ENCODE measurements at places on chromosomes 6 and 20.
A peak's percentile ranks its signal among the peaks of the same experiment; 100 is the strongest.

DNA sequence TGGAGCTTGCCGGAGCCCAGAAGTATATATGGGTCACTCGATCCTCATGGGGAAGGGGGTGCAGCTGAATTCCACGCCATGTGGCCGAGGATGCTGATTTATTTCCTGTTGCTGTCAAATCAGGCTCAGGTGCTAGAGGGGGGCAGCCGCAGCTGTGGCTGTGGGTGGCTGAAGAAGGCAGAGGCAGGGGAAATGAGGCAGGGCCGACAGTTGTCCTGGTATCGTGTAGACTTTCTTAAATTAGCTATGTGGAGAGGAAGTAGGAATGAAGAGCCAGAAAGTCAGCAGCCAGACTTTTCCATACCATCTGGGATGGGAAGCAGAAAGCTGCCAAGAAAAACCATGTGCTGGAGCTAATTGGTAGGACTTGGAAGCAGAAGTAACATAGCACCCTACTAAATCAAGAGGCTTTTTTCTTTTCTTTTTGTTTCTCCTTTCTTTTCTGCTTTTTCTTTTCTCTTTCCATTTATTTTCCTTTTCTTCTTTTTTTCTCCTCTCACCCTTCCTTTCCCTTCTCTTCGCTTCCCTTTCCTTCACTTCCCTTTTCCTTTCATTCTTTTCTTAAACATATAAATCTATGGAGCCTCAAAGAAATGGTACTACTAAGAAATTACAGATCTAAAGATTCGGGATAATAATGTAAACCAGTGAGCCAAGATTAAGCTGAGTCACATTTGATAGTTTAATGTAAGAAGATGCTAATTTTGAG is 90.6 kb upstream of the CD83 start:
- H3K4me1 ChIP-seq, result no peaks in the 10 kb centered on the region
- no peak overlapping the region for H3K4me3 ChIP-seq
- no peak overlapping the region for H3K27ac ChIP-seq
- DNase-seq, result no peak

DNA sequence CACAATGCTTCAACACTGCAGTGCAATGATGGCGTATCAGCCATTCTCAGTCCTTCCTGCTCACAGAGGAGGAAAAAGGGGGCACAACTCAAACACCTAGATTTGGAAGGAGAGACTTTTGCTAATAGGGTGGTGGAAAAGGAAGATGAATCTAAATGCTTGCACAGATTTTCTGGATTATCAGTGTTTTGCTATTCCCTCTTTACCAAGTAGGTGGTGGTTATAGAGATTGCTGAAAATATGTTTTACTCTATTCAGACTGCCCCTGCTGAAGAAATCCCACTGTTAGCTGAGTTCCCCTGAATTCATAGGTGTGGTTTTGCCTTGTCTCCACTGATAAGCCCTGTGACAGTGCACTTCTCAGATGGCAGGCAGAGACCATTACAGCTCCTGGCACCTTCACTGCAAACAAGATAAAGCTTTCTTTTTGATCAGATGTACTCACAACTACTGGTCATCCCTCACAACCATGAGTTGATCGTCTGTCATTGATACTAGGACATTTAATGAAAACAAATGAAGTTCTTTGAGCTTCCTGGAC is 311.4 kb downstream of the KIF16B start:
- no peak for DNase-seq
- H3K27me3 ChIP-seq, result no peaks in the 10 kb centered on the region
- H3K4me3 ChIP-seq, result no peak overlapping the region
- H3K4me1 ChIP-seq, result no peaks in the 10 kb centered on the region
- H3K36me3 ChIP-seq, result no peaks in the 10 kb centered on the region
- no peak overlapping the region for H3K27ac ChIP-seq

DNA sequence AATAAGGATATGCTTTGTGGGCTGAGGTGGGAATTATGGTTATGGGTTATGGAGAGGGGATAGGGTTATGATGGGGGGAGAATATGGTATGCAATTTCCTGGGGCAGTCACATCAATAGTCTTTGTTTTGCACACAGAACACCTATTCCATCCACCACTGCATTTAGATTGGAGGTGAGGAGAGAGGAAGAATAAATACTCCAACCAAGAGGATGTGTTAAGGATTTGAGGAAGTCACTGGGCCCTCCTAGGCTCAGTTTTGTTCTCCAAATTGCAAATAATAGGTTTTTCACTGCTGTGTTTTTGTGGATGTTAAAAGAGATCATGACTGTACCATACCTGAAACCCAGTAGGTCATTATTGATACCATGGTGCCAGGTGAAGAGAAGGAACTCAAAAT is 29.5 kb upstream of the SIRPG start:
- no peaks in the 10 kb centered on the region for H3K36me3 ChIP-seq
- DNase-seq, result peak; percentile 55
- H3K27me3 ChIP-seq, result peaks cover 23% of the 10 kb centered on the region
- H3K27ac ChIP-seq, result no peak overlapping the region
- no peak overlapping the region for H3K4me3 ChIP-seq
- no peaks in the 10 kb centered on the region for H3K4me1 ChIP-seq

DNA sequence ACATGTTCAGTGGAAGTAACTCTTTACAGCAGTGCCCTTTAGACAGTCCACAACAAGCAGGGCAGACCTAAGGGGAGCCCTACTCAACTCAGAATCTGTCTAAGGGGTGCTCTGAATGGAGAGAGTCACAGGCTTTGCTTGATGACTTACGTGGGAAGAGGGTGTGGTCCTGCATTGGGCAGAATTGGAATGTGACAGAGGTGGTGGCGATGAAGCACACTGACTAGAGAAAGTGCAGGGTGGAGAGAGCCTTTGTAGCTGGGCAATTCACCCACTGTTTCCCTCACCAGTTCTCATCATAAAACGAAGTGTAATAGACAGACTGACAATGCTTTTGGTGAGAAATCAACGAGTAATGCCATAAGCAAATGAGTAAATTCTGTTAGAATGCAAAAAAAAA is 11.2 kb downstream of the TP53INP2 start:
- H3K36me3 ChIP-seq, result peaks cover 51% of the 10 kb centered on the region
- H3K4me3 ChIP-seq, result no peak overlapping the region
- H3K27me3 ChIP-seq, result no peaks in the 10 kb centered on the region
- no peak overlapping the region for H3K27ac ChIP-seq
- no peak for DNase-seq
- H3K4me1 ChIP-seq, result peaks cover 16% of the 10 kb centered on the region

DNA sequence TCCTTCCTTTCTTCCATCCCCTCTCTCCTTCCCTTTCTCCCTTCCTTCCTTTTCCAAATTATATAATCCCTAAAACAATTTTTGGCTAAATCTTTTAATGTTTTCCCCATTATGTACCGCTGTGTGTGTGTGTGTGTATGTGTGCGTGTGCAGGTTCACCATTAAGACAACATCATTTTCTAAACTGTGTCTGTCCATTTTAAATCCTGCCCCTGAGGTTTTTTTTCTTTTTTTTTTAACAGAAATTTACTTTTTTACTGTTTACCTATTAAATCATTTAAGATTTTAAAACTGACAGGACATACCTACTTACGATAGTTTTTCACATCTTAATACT is 366.3 kb upstream of the EPHA7 start:
- H3K27ac ChIP-seq, result peak overlapping the region; percentile 45
- H3K4me1 ChIP-seq, result peaks cover 26% of the 10 kb centered on the region
- H3K4me3 ChIP-seq, result peak overlapping the region; percentile 38
- DNase-seq, result no peak
- no peaks in the 10 kb centered on the region for H3K27me3 ChIP-seq
- H3K36me3 ChIP-seq, result no peaks in the 10 kb centered on the region

DNA sequence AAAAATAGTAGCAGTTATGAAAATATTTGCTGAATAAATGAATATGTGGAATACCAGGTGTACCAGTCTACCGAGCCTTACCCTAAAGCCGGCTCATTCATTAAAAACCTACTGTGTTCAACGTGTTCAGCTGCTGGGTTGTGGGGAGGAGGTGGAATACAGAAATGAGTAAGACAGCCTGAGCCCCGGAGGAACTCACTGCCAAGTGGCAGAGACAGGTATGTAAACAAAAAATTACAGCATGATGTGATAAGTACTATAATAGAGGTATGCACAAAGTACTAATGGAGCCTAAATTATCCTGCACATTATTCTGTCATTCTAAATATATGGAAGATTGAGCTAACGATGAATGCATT is 6.8 kb upstream of the ADTRP start:
- H3K4me3 ChIP-seq, result no peak overlapping the region
- H3K4me1 ChIP-seq, result no peaks in the 10 kb centered on the region
- no peaks in the 10 kb centered on the region for H3K27me3 ChIP-seq
- H3K36me3 ChIP-seq, result no peaks in the 10 kb centered on the region
- no peak overlapping the region for H3K27ac ChIP-seq

- no peak for DNase-seq
- H3K4me1 ChIP-seq, result no peaks in the 10 kb centered on the region
- H3K4me3 ChIP-seq, result no peak overlapping the region
- no peak overlapping the region for H3K27ac ChIP-seq
These were observed 116.3 kb upstream of the AFDN start for GRCh38 chr6:167710363-167710920.

GRCh38 chr6:11237428-11237827 is 5.0 kb upstream of the NEDD9 start:
- no peaks in the 10 kb centered on the region for H3K27me3 ChIP-seq
- no peak overlapping the region for H3K4me3 ChIP-seq
- no peak for DNase-seq
- H3K4me1 ChIP-seq, result peaks cover 20% of the 10 kb centered on the region

GRCh38 chr20:40743141-40743775 is 54.2 kb upstream of the MAFB start:
- DNase-seq, result no peak
- no peak overlapping the region for H3K27ac ChIP-seq
- peaks cover 53% of the 10 kb centered on the region for H3K27me3 ChIP-seq
- no peaks in the 10 kb centered on the region for H3K4me1 ChIP-seq
- no peak overlapping the region for H3K4me3 ChIP-seq
- H3K36me3 ChIP-seq, result no peaks in the 10 kb centered on the region

DNA sequence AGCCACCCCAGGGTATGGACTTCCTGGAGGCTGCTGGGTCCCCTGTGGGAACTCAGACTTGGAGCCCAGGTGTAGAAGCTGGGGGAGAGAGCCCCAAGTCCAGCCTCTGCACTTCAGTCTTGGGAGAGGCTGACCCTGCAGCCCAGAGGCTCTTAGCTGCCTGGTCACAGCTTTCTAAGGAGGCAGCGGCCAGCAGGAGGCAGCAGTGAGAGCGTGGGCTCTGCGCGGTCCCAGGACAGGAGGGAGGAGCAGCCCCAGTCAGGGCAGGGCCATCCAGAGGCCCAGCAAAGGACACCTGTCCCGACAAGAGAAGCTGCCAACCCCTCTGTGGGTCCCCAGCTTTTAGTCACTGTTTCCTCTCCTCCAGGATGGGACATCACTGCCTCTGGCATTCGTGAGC is 9.4 kb downstream of the TREML2 start:
- H3K27ac ChIP-seq, result no peak overlapping the region
- no peak for DNase-seq
- no peaks in the 10 kb centered on the region for H3K36me3 ChIP-seq
- no peak overlapping the region for H3K4me3 ChIP-seq
- no peaks in the 10 kb centered on the region for H3K27me3 ChIP-seq

DNA sequence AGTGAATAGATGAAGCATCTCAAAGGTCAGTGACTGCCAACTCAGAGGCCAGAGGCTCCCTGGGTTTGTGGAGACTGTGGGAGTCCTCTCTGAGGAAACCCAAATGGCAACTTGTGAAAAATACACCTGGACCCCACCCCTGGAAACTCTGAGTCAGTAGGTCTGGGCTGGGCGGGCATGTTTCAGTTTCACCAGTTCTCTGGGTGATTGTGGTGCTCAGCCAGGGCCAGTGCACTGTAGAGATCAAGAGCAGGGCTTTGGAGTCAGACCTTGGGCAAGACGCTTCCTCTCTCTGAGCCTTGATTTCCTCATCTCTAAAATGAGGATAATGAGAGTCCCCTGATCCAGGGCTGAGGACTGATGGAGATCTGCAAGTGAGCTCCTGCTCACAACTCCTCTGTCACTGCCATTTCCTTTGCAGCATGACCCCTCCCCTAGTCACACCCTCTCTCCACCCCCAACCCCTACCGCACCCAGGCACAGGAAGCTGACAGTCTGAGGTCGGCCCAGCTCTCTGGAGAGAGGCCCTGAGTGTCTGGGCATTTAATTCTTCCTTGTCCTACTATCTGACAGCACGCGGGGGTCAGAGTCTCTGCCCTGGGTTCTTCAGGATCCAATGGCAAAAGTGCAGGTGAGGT is 5.1 kb downstream of the DEF6 start:
- H3K36me3 ChIP-seq, result no peaks in the 10 kb centered on the region
- H3K4me1 ChIP-seq, result peaks cover 7% of the 10 kb centered on the region
- no peak overlapping the region for H3K27ac ChIP-seq
- H3K4me3 ChIP-seq, result no peak overlapping the region

DNA sequence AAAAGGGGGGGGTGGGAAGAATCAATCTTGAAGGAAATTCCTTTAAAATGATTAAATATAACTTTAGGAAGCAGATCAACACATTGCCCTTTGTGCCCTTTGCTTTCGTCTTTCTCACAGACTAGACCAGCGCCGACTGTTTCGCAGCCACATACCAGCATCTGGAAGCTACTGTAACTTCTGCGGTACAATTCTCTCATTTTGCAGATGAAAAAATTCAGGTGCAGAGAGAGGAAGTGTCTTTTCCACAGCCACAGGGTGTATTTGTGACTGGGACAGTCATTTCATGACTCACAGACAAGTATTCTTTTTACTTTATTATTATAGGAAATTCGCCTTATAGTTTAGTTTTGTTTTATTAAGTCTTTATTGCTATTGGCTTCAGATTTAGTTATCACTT is 84.2 kb downstream of the UST start:
- no peaks in the 10 kb centered on the region for H3K36me3 ChIP-seq
- H3K4me1 ChIP-seq, result peaks cover 8% of the 10 kb centered on the region
- no peak overlapping the region for H3K4me3 ChIP-seq
- DNase-seq, result peak; percentile 31
- H3K27me3 ChIP-seq, result no peaks in the 10 kb centered on the region

DNA sequence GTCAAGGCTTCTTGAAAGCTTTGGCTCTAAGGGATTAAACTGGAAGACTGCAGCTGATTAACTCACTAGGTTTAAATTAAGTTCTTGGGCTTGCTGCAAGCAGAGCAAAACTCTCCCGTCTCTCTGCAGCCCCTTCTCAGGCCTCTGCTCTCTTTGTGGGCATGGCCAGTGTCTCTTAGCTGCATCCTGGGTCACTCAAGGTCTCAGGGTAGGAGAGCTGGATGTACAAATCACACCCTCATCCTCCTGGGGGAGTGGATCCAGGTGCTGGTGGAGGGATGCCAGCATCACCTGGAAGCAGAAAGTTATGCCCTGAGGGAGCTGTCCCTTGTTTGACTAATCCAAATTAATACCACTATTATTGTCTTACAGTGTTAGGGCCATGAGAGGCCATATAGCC is 35.8 kb downstream of the GCM1 start:
- no peaks in the 10 kb centered on the region for H3K36me3 ChIP-seq
- no peaks in the 10 kb centered on the region for H3K27me3 ChIP-seq
- H3K4me1 ChIP-seq, result peaks cover 33% of the 10 kb centered on the region
- no peak overlapping the region for H3K4me3 ChIP-seq
- H3K27ac ChIP-seq, result peak overlapping the region; percentile 55
- DNase-seq, result no peak
